A172 (cell line): ENCODE measurements at places on chromosomes 12 and 14. TPM values are rescaled to one million over a fixed set of nuclear protein-coding genes. Genes with fewer than 3 reads are reported as not detected.
A peak's percentile ranks its signal among the peaks of the same experiment; 100 is the strongest.

GRCh38 chr12:31118347-31119191 lies 44.9 kb downstream of the DDX11 start:
- no peak for DNase-seq

- DNase-seq = peak; percentile 8
Measured at GRCh38 chr14:61628016-61628725, 67.1 kb upstream of the HIF1A start.

DNA sequence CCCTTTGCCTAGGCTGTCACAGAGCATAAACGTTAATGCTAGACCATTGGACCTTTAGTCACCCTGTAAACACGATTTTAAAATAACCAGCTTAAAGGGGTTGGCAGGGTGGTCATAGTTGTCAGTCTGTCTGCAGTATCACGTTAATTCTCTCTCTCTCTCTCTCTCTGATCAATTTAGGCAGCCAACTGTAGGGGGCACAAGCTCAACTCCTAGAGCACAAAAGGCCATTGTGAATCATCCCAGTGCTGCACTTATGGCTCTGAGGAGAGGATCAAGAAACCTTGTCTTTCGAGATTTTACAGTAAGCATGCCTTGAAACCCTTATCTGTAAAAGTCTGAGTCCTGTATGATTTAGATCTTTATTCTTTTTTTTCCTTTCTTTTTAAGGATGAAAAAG lies 97.1 kb downstream of the SCAF11 start:
- DNase-seq = no peak

- DNase-seq = no peak
Measured at GRCh38 chr14:82896476-82896875, 1362.8 kb upstream of the SEL1L start.

- DNase-seq = peak; percentile 74
Measured at GRCh38 chr14:91284791-91285548, 40.5 kb upstream of the GPR68 start.

GRCh38 chr12:20436316-20436715 lies 68.0 kb downstream of the PDE3A start:
- DNase-seq = peak; percentile 5

DNA sequence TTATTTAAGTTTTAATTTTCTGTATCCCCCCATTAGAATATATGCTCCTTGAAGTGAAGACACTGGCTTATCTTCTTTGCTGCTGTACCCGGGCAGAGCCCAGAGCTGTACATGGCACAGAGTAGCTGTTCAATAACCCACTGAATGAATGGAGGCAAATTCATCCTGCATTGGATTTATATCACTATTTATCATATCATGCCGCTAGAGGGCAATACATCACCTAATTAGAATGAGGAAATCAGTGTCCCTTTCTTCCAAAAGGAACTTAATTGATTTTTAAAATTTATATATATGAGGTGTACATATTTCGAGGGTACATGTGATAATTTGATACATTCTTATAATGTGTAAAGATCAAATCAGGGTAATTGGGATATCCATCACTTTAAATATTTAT lies 89.2 kb upstream of the TMEM260 start:
- peak; percentile 10 for DNase-seq

GRCh38 chr14:61215222-61216020 lies 65.7 kb downstream of the TMEM30B start:
- no peak for DNase-seq

GRCh38 chr12:26017484-26018211 lies 59.2 kb downstream of the RASSF8 start:
- peak; percentile 40 for DNase-seq

The MYH6 gene
- total RNA-seq = not detected in 2 replicates

The RAD51B gene
- 17.6 and 38.2 TPM in 2 replicates for total RNA-seq

The TSPAN19 gene
- total RNA-seq = not detected in 2 replicates
